ENCODE measurements at places on chromosomes 7 and 10. TPM values are rescaled to one million over a fixed set of nuclear protein-coding genes. Genes with fewer than 3 reads are reported as not detected.

The KAT6B gene
- total RNA-seq: 7.1 TPM

The ZNF239 gene
- total RNA-seq: 2.5 TPM

The AKR1C8 gene
- 0.49 TPM for total RNA-seq

The ZNHIT1 gene
- 74.0 TPM for total RNA-seq

The TBXAS1 gene
- total RNA-seq: 11.0 TPM

The ZNF746 gene
- total RNA-seq: 18.6 TPM

The CPN1 gene
- 0.16 TPM for total RNA-seq

The LOXL4 gene
- total RNA-seq: 1.3 TPM

The UBTD1 gene
- 16.9 TPM for total RNA-seq

The POMZP3 gene
- total RNA-seq: 24.2 TPM

The MYPN gene
- total RNA-seq: 2.5 TPM

The NRCAM gene
- total RNA-seq: 71.2 TPM

The FMC1 gene
- 24.7 TPM for total RNA-seq

The MLXIPL gene
- 0.25 TPM for total RNA-seq

The CDK6 gene
- total RNA-seq: 23.2 TPM

The GATA3 gene
- total RNA-seq: 5.9 TPM

Data from A549 treated with DMSO at 1 μM for 4 hours (cell line).